ENCODE measurements at places on chromosomes 7 and 10.

DNA sequence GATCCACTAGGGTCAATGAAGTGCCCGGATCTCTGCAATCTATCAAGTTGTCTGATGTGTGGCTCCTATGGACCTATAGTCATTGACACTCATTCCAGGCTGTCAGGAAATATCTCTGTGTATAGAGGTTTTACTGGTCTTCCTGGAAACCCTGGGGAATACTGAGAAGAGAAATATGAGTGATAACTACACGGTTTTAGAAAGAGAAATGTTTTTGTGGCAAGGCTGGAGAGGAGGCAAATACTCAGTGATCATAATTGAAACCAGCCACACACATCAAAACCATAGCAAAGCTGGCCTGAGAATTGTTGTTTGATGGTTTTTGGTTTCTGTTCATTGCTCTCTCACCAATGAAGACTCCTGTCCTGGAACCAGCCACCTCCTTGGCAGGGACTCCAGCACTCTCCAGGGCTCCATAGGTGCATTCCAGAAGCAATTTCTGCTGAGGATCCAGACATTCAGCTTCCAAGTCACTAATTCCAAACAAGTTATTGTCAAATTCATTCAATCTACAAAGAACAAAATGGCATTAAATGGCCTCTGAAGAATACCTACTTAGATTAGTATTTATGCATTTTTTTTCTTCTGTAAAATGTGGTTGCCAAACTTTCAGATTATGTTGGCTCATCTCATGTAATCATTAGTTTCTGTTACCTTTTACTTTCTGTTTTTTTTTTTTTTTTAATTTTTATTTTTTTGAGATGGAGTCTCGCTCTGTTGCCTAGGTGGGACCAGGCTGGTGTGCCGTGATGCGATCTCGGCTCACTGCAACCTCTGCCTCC is 108.6 kb upstream of the ABI1 start:
- no peak for DNase-seq

DNA sequence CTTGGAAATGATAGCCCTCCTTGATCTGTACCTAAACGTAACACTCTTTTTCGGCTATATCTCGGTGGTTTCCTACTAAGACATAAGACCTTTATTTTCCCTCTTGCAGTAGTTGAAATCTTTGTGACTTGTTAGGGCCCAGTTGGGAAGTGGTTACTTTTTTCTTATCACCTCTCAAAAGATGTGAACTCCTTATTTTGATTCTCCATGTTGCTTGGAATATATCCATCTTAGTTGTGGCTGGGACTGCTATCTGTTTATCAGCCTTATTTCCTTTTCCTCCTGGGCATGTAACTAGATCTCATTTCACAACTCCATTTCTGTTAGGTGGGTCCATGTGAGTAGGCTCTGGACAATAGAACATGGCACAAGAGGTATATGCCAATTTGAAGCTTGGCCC is 4.1 kb upstream of the CPED1 start:
- DNase-seq, result no peak

DNA sequence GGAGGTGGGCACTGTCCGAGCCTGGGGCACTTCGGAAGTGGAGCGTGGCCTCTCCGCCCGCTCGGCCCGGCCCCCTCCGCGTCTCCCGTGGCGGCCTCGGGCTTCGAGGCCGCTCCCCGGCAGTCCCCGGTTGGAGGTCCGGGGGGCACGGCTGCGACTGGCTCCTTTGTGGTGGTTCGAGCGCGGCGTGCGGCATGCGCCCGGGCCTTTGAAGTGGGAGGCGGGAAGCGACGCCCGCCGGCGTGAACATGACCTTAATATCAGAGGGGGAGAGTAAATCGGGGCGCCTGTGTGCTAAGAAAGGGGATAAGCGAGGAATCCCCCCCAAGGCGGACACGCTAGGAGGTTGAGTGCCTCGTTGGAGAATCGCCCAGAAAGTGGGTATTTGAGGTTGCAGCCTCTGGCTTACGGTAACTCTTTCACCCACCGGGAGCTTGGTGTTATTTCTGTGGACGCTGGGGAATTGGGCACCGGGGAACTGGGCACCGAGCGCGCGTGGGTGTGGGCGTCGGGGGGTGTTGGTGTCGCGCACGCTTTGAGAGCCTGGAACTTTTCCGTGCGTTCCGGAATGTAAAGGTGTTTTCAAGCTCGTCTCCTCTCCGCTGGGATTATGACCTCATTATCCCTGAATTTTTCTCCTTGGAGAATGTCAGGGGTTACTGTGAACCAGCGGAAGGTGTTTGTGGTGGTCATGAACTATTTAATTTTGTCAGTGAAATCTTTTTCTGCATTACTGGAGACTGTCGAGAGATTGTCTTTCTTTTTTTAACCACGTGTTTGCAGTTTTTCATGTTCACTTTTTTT is 660 bp downstream of the SUV39H2 start:
- DNase-seq, result peak; percentile 15

- DNase-seq, result no peak
Measured at GRCh38 chr10:79026806-79027146, 42.0 kb upstream of the ZMIZ1 start.

DNA sequence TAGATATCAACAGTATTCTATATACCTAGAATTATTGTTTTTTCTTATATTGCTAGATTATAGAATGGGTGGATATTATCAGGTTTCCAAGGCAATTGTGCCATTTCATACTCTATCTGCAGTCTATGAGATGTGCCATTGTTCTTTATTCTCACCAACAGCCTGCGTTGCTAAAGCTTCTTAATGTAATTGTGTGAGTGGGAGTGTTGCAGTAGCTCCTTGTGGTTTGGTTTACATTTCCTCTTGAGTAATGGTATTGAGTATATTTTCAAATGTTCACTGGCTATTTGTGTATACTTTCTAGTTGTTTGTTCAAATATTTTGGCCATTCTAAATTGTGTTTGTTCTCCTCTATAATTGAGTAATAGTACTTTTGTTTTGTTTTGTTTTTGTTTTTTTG is 199.2 kb downstream of the TFEC start:
- no peak for DNase-seq

- DNase-seq, result no peak
Measured at GRCh38 chr10:23914641-23915040, 294.3 kb upstream of the KIAA1217 start.

DNA sequence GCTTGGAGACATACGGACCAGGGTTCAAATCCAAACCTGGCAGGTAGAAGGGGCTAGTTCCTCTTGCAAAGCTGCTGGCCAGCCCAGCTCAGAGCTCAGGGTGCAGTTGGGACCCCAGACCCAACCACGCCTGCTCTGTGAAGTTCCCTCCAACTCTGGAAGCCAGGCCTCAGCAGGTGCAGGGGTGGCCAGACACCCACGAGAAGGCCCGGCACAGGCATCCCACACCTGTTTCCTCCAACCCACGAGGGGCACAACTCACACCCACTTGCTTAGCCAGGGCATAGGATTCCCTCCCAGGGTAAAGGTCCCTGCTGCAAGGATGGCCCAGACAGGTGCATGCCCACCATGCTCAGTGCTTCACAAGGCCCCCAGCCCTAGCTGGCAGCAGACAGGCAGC is 262.4 kb downstream of the GRID1 start:
- no peak for DNase-seq

DNA sequence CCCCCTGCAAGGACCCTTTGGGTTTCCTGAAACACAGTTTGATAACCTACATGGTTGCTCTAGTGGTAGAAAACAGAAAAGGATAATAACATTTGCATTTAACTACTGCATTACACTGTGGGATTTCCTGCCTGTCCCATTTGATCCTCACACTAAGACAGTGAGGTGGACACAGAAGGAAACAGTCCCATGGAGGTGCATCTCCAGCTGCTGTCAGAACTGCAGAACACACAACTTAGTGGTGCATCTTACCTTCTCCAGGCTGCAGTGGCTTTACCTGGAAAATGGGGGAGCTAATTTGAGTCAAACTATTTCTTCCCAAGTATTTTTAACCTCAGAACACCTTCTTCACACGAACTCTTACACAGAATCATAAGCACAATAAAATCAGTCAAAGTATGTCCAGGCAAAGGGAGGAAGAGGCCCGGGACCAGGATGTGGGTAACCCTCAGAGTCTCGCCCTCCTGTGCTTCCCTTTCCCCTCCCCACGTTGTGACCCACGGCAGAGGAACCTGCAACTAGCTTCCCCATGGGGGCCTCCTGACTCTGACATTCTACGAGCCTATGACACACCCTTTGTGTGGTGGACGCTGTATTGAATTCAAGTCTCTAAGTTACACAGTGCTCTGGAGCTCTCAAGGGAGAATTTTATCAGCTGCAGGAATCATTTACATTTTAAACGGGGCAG is 33.7 kb downstream of the SCRN1 start:
- DNase-seq, result no peak

- DNase-seq, result no peak
Measured at GRCh38 chr10:17213646-17214349, 12.3 kb upstream of the TRDMT1 start.

GRCh38 chr7:74612015-74612829 is 45.3 kb upstream of the GTF2I start:
- peak; percentile 68 for DNase-seq

DNA sequence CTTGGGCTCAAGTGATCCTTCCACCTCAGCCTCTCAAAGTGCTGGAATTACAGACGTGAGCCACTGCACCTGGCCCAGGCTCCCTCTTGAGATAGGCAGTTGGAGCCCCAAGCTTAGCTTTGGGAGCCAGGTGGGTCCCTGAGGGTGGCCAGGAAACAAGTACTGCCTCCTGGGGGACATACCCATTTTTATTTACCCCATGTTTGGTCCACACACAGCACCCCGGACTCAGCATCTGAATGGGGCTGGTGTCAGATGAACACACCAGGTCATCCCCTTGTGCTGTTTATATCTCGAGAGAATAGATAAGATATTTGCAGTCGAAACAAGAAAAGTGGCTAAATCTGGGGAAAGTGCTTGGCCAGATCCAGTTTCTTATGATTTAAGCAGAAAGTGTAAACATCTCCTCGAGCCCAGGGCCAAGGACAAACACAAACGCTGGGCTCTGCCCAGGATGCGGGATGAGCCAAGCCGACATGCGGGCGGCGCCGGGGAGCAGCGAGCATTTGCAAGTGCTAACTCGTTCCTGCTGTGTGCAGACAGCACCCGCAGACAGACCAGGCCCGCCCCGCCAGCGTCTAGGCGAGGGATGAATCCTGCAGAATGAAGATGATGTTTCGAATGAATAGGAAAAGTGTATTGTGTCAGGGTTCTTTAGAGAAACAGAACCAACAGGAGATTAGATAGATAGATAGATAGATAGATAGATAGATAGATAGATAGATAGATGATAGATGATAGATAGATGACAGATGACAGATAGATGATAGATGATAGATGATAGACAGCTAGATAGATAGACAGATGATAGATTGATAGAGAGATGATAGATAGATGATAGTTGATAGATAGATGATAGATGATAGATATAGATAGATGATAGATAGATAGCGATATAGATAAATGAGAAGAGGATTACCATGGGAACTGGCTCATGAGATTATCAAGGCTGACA is 44.4 kb upstream of the OCM2 start:
- DNase-seq, result peak; percentile 59

GRCh38 chr10:35824704-35825103 is 182.6 kb upstream of the FZD8 start:
- DNase-seq, result no peak

DNA sequence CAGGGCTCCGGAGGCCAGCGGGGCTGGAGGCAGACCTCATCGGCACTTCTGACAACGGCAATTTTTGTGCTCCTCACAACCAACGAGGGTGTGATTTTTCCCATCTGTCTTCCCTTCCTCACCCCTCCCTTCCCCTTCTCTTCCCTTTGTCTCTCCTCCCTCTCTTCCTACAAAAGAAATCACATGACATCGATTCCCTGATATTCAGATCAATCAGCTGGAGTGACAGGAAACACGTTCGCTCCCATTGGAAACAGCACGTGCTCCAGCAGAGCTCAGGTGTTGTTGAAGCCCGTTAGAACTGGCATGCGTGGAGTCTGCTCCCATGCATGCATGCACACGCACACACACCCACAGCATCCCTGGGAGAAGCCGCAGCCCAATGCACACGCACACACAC is 222.4 kb downstream of the PTPRN2 start:
- DNase-seq, result no peak

GRCh38 chr10:88092973-88093372 is 229.5 kb downstream of the PTEN start:
- peak; percentile 62 for DNase-seq

- DNase-seq, result no peak
Measured at GRCh38 chr10:75201793-75202307, 8.7 kb upstream of the VDAC2 start.

- no peak for DNase-seq
Measured at GRCh38 chr10:101189461-101190401, 39.5 kb downstream of the LBX1 start.

DNA sequence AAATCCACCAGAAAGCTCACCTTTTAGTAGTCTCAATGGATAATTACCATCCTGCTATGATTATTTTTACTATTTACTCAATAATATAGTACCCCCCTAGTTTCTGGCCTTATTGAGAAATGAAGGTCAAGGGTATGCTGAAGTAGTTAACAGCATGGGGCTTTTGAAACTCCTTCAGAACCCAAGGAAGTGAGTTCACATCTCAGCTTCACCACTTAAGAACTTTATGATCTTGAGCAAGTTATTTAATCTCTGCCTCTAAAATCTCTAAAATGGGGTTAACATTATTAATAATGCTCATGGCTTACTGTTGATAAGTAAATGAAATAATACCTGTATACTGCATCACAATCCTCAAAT is 5.8 kb downstream of the MTPN start:
- DNase-seq, result no peak

GRCh38 chr10:89119651-89120050 is 87.5 kb downstream of the CH25H start:
- DNase-seq, result no peak

- no peak for DNase-seq
Measured at GRCh38 chr7:35253710-35254495, at the start of gene TBX20. Gene TBX20, minus strand, starts transcription at chr7:35254100. Its CDS starts 480 bp downstream, at chr7:35253620.

- no peak for DNase-seq
Measured at GRCh38 chr10:119602241-119603095, 5.7 kb upstream of the TIAL1 start.

DNA sequence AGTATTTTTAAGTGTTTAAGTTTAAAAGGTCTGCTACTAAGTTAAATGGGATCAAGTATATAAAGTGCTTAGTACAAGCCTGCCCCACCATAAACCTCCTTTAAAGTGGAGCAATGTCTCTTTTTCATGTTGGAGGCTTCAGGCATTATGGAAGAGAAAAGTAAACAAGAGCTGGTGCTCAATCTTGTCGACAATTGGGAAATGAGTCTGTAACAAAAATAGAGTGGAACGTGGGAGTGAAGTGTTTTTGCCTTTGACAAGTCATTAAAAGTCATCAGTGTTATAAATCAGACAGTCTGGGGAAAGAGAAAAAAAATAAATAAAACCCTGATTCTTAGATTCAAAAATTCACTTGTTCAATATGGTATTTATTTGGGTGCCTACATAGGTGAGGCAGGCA is 44.7 kb downstream of the DNAJC12 start:
- DNase-seq, result no peak

DNA sequence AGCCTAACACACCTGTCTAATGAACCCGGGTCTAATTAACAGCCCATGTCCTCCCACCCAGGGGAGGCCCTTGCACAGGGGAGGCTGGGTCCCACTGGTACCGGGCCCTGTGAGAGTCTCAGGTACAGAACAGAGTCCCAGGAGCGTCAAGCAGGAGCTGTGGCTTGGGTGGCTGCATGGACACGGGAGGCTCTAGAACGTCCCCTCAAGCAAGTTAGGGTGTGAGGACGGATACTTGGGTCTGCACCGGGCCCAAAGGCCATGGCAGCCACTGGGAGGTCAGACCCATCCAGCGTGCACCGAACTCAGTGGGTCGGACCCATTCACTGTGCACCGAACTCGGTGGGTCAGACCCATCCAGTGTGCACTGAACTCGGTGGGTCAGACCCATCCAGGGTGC is 309.7 kb downstream of the DNAJB6 start:
- no peak for DNase-seq

Data from G401 (cell line).